ENCODE measurements at places on chromosomes 4 and X.
A peak's percentile ranks its signal among the peaks of the same experiment; 100 is the strongest.

DNA sequence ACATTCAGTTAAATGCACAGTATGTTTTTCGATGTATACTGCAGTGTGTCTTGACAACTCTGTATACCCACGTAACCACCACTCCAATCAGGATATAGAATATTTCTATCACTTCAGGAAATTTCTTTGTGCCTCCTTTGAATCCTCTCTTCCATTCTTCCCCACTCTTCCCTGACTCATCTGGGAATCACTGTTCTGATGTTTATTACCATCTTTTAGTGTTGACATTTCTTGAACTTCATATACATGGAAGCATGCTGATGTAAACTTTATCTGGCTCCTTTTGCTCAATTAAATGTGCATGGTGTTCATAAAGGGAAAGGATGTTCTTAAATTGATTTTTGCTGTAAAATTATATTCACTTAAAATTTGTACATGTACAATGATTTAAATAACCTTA is 319.9 kb downstream of the PCDH7 start:
- DNase-seq: no peak

- no peak for DNase-seq
Measured at GRCh38 chrX:17968367-17968766, 107.3 kb upstream of the RAI2 start.

GRCh38 chr4:119204916-119205315 is 7.6 kb upstream of the USP53 start:
- DNase-seq: peak; percentile 7

DNA sequence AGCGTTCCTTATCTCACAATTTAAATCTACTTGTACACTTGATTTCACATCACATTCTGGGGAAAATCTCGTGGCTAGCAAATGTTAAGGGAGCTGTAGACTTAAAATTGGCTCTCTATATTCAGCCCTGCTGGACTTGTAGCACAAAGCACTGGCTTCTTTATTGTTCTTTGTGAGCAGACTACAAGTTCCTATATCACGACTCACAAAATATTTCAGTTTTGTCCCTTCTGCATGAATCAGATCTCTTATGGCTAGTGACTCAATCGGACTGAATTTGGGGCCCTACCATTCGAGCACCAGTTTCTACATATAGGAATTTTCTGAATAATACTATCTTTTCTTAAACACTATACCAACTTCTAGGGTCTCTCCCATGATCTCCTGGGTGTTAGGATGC is 390.1 kb downstream of the ADAM29 start:
- no peak for DNase-seq

GRCh38 chr4:105215609-105216313 is 69.1 kb downstream of the TET2 start:
- DNase-seq: no peak

- no peak for DNase-seq
Measured at GRCh38 chrX:39513836-39514235, 583.9 kb downstream of the BCOR start.

DNA sequence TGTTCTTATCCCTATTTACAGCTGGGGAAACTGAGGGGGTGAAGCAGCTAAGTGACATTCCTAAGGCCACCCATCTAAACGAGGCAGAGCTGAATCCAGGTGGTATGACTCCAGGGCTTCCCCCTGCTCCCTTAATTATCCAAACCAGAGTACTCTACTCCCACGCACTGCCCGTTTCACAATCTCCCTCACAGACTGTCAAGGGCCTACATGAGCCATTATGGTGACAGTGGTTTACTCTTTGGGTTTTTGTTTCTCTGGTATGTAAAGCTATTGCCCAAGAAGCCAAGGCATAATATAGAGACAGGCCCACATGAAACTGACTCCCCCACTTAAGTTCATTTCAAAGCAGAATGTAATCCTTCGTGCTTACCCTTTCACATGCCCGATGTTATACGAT is 95.1 kb downstream of the NHS start:
- DNase-seq: no peak

GRCh38 chr4:10006601-10007435 is 14.5 kb downstream of the SLC2A9 start:
- no peak for DNase-seq

- no peak for DNase-seq
Measured at GRCh38 chr4:86358257-86358656, 1.6 kb downstream of the MAPK10 start.

- DNase-seq: no peak
Measured at GRCh38 chr4:12697970-12698369, 786.2 kb downstream of the RAB28 start.

- no peak for DNase-seq
Measured at GRCh38 chrX:148947399-148947975, 447.1 kb downstream of the AFF2 start.

- DNase-seq: no peak
Measured at GRCh38 chr4:61175495-61175894, 24.6 kb upstream of the ADGRL3 start.

GRCh38 chr4:20832826-20833225 is 132.6 kb downstream of the PACRGL start:
- DNase-seq: no peak

- DNase-seq: no peak
Measured at GRCh38 chr4:31068257-31069075, 348.3 kb downstream of the PCDH7 start.

GRCh38 chrX:10636337-10636736 is 16.0 kb upstream of the MID1 start:
- no peak for DNase-seq

DNA sequence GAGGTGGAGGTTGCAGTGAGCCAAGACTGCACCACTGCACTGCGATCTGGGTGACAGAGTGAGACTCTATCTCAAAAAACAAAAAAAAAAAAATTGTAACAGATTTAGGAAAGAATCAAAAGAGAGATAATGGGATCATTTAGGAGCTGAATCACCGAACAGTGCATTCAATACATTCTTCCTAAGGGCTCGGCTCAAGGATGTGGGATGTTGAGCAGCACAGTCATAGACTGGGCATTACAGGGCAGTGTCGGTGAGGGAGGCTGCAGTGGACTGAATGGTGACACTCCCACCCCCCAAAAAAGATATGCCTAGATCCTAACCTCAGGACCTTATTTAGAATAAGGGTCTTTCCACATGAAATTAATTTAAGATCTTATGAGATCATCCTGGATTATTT is 70.0 kb downstream of the EVC2 start:
- no peak for DNase-seq

DNA sequence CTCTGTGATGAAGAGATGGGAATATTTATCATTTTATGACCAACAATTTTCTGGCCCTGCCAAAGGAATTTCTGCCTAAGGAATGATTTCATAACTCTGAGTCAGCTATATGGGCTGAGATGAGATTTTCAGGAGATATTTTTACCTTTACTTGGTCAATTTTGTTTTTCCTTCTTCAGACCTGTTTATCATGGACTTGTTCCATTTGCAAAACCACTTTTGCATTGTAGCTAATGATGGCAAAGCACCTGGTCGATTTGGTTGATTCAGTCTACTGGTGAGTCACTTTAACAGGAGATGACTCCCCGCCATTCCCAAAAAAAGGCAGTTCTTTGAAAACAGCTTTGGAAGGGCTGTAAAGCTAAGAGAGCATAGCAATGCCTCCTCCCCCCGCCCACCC is 53.3 kb downstream of the TEX13A start:
- DNase-seq: no peak

DNA sequence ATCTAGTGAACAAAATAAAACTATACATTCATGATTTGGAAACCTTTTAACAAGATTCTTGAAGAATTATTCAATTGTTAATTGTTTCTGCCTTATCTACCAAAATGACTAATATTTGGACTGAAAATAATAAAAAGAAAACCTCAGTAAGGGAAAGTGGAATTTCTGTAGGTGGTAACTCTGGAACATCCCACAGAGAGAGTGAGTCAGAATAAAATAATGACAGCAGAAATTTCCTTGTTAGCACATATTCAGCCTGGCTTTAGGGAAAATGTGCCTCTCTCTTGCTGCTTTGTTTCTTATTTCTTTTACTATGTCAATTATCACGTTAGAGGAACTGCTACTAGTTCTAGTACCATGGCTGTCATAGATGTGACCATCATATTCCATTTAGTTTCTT is 421.5 kb upstream of the GNPDA2 start:
- no peak for DNase-seq

- no peak for DNase-seq
Measured at GRCh38 chr4:45317276-45317675, 590.9 kb upstream of the GNPDA2 start.
